COR-L47 (cell line): ENCODE measurements at places on chromosomes 3 and 15.

- peak; percentile 19 for DNase-seq
These were observed 46.9 kb upstream of the MUC13 start for GRCh38 chr3:124981472-124981871.

DNA sequence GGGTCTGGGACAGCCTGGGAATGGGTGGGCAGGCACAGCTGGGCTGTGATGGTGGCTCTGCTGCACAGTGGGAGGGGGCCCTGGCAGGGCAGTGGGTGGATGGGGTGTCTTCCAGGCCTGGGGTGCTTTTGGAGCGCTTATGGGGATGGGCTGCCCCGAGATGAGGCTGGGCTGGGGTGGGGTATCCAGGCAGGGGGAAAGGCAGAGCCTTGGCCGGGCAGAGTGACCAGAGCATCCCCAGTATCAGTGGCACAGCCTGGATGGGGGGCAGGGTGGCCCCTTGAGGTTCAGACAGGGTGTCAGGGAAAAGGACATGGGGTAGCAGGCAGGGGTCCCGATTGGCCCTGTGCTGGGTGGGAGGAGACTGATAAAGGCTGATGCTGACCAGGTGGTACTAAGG, 26.6 kb downstream of the HDAC11 start:
- no peak for DNase-seq

GRCh38 chr15:73620078-73620477, 13.1 kb downstream of the NPTN start:
- no peak for DNase-seq

DNA sequence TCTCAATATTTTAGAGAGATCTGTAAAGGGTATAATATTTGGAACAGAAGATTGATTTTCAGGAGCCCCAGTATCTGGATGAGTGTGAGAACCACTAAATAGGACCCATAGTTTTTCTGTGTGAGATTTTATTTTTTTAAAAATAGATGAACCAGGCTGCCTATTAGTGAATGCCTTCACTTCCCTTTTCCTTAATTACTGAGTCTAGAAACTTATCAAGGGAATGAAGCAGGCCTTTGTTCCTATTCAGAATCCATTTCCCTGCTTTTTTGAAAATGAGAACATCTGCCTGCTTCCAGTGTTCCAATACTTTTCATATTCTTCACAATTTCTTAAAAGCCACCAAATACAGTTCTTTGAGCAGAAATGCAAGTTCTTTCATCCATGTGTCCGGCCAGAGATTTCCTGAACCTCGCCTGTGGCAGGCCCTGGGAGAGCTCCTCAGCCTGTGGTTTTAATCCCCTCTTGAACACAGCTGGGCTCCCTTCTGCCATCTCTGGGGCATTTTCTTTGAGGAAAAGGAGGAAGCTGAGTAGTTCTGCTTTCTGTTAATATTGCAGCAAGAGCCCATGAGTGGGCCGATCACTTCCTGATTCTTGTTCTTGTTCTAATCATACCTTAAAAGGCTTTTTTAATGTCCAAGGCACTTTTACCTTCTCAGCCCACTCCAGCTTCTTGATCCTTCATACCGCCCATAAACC, 4.7 kb downstream of the EHD4 start:
- DNase-seq, result no peak

DNA sequence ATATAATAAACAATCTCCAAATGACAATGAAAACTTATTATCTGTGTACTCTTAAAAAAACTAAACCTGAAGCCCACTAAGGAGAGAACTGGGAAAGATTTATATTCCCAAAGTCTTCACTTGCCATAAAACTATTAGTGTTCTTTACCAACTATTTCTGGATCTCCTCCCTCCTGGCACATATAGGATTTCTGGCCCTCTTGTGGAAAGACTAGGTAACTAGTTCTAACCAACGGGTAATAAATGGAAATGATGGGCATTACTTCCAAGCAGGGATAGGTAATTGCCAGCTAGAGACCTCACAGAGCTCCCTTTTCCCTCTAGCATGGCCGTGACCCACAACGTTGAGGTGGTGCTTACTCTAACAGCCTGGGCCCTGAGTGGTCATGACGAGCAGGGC, 110.1 kb downstream of the DNAH12 start:
- peak; percentile 22 for DNase-seq

DNA sequence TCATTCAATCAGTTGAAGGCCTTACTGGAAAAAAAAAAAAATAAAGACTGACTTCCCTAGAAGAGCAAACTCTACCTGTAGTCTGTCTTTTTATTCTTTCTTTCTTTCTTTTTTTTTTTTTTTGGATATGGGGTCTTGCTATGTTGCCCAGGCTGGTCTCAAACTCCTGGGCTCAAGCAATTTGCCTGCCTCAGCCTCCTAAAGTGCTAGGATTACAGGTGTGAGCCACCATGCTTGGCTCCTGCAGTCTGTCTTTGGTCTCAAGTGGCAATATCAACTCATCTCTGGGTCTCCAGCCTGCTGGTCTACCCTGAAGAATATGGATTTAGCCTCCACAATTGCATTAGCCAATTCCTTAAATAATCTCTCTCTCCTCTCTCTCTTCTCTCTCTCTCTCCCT, 167.7 kb upstream of the P2RY1 start:
- no peak for DNase-seq

DNA sequence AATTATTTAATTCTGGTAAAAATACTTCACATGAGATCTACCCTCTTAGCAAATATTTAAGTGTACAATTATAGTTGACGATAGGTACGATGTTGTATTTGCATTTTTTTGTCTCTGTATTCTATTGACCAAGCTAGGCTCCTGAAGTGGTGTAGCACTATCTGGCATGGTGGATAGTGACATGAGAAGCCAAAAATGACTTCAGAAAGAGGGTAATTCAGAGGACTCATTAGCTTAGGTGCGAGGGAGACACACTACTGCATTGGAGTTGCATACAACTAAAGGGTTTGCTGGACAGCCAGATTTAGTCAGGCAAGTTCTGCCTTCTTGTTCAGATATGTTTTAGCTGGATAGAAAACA, 50.6 kb downstream of the KBTBD8 start:
- DNase-seq, result peak; percentile 4

DNA sequence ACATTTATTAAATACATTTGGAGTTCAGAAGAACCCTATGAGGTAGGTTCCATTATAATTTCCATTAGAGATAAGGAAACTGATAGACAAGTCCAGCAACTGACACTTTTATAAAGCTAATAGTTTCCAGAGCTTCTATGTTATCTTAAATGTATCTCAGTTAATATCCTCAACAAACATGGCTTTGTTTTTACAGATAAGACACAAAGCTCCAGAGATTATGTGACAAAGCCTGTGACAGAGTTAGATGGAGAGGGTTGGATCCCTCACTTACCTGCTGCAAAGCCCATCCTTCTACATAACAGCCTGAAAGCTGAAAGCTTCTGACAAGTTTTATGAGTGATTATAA, 473 bp upstream of the COMMD2 start:
- DNase-seq, result no peak

GRCh38 chr3:157807280-157807679, 298.9 kb downstream of the SHOX2 start:
- DNase-seq, result no peak

DNA sequence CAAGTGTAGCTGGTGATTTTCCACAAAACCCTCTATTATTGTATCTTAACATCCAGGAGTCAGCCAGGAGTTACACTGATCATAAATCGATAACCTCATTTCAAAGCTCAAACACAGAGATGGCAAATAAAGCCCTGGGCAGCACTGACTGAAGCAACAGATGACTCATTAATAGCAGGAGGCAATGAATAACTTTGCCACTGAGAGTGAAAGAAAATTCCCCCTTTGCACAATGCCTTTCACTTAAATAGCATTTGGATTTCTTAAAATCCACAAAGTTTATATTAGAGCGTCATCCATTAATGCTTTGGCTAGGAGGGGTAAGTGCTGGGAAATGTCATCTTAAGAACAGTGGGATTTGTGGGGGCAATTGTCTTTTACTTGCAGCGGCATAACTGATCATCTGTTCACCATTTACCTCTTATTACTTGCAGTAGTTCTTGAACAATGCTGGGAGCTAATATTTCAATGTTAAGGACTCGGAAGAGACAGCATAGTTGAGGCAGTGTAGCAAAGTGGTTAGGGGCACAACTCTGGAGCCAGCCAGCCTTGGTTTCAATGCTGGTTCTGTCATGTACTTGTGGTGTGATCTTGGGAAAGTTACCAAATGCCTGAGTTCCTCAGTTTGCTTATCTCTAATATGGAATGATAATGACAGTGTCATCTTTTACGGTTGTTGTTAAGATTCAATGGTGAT, 630.4 kb upstream of the TBL1XR1 start:
- DNase-seq, result no peak

- no peak for DNase-seq
These were observed 238.7 kb downstream of the SV2B start for GRCh38 chr15:91338766-91339165.

- DNase-seq, result no peak
These were observed 60.1 kb downstream of the DAPK2 start for GRCh38 chr15:63986185-63986680.

- DNase-seq, result no peak
These were observed 22.0 kb downstream of the RAB27A start for GRCh38 chr15:55267401-55268175.

DNA sequence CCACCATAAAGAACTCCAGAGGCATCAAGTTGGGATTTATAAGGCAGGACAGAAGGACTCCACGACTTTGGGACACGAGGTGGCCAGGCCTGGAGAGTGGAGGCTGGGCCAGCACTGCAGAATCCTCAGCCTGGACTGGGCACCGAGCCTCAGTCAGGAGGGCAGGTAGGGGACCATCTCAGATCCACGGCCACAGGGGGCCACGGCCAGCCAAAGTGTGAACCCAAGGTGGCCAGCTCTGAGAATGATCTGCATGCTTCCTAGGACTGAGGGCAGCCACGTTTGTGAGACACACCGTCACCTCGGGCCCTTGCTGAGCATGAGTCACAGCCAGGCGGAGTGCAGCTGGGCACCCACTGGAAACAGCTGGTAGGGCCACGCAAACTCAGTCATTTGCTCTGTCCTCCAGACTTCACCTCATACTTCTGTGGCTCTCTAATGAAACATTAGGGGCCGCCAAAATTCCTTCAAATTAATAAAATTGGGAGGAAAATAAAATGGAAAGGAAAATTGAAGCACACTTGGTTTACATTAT, 65.8 kb downstream of the CTNNB1 start:
- DNase-seq, result no peak

- no peak for DNase-seq
These were observed 454.0 kb upstream of the ROBO2 start for GRCh38 chr3:76585794-76586392.

DNA sequence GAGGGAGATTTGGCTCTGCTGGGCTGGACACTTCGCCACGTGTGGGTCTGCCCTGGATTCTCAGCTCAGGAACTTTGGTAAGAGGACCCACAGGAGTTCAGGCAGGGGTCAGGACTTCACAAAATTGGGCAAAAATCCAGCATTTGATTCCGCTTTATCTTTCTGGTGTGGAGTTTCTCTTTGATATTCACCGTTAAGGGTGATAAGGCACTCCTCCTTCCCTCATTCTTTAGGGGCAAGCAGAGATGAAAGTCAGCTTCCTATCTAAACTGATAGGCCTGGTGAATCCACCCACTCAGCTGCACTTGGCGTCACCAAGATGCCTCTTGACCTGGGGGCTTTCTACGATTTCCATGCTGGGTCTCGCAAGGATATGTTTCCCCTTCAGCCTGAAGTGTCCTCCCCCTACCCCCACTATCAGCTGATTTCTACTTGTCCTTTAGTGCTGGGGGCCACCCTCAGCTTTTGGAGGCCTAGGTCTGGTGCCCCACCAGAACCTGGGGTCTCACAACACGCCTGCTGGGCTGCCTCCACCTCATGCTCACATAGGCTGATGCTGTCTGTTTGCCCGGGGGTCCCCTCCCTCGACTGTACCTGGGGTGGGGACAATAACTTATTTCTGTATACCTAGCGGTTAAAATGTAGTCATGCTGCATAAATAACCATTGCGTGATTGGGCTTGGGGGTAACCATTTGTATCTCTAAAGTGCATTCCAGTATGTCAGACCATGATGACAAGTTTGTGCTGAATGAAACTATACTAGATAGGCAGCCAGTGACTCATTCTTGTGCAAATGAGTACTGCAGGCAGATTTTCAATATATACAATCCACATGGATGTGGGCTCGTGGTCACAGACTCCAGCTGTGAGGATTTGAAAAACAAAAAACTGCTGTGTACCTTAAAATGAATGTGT, 248.3 kb downstream of the ADAMTS17 start:
- DNase-seq, result no peak
